ENCODE measurements at places on chromosomes 1 and 21. TPM values are rescaled to one million over a fixed set of nuclear protein-coding genes. Genes with fewer than 3 reads are reported as not detected.

The C21orf91 gene
- polyA plus RNA-seq: 25.8 TPM

GRCh38 chr1:93180723-93181613, at the start of gene CCDC18:
Gene CCDC18, plus strand, starts transcription at chr1:93180724. Its CDS starts 2,638 bp downstream, at chr1:93183362.
- DNase-seq: peak; percentile 26

The ZNF695 gene
- polyA plus RNA-seq: 4.4 TPM

DNA sequence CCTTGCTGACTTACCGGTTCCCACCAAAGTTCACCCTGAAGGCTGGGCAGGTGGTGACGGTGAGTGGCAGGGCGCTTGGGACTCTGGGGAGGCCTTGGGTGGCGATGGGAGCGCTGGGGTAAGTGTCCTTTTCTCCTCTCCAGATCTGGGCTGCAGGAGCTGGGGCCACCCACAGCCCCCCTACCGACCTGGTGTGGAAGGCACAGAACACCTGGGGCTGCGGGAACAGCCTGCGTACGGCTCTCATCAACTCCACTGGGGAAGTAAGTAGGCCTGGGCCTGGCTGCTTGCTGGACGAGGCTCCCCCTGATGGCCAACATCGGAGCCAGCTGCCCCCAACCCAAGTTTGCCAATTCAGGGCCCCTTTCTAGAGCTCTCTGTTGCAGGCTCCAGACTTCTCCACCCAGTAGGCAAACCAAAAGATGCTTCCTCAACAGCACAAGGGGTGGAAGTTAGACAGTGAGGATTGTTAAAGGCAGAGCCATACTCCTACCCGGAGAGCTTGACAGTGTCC, 16.4 kb upstream of the SEMA4A start:
- no peak for DNase-seq

GRCh38 chr1:221268295-221268694, 389.1 kb downstream of the HLX start:
- DNase-seq: no peak

DNA sequence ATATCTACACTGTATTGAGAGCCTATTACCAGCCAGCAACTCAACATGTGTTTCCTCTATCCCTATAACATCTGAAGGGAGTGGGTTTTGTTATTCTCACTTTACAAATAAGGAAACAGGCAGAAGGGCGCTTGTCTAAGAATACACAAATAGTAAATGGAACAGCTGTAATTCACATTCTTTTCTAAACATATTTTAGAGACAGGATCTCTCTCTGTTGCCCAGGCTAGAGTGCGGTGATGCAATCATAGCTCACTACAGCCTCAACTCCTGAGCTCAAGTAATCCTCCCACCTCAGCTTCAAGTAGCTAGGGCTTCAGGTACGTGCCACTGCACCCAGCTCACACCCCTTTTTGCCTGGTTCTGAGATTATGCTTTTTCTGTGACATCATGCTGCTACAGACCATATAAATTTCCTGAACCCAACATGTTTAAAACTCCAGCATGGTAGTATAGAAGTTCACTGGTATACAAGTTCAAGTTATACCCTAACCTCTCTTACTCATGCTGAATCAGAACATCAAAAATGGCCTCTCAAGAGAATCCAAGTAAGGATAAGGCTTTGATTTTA, 8.6 kb upstream of the TACSTD2 start:
- no peak for DNase-seq

DNA sequence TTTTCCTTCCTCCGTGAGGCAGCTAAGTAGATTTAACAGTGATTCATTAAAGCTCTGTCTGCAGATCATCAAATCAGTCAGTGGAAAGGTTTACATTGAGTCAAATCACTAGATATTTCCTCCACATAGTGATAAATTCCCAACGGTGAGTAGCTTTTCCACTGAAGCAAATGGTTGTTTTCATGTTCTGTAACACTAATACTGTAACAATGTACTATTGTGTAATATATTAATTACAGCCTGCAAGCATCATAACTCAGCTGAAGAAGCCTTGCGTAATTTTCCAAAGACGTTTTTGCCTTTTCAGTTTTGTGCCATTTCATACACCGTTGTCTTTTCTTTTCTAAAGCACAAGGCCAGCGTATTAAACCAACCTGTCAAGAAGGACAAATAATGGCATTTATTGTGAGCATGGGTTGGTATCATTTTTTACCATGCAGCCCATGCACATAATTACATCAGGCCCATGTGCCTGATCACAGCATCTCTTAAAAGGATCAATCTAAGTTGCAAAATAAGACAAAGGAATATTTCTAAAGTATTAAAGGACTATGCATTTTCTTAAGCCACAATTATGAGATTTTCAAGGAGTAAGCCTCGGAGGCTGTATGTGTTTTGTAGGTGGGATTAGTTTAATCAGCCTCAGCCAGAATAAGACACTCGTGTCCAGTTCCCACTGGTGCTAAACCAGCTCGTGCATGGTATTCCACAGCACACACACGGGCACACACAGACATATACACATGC, 16.7 kb upstream of the PDE9A start:
- no peak for DNase-seq

DNA sequence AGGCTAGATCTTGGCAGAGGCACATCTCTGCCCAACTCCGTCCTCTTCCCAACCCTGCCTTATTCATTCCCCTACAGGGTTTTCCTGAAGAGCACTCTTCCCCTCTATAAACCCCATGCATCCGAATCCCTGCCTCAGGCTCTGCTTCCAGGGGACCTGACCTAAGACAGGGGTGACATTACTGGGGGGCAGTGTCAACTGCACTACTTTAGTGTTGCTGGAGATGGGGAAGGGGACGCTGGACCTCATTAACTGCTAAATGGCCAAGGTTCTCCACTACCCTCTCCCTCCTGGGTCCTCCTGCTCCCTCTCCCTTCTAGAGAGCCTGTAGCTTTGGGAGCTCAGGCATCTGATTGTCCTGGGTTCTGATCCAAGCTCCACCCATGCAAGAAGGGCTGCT, 126.2 kb downstream of the GRIK3 start:
- DNase-seq: no peak

The MRAP gene
- polyA plus RNA-seq: not detected

The RO60 gene
- 45.6 TPM for polyA plus RNA-seq

GRCh38 chr1:165537356-165538109, 6.3 kb upstream of the LRRC52 start:
- DNase-seq: no peak

- DNase-seq: no peak
Measured at GRCh38 chr1:2909797-2910196, 108.3 kb upstream of the TTC34 start.

The CD52 gene
- polyA plus RNA-seq: 6.7 TPM

GRCh38 chr1:89901957-89902669, 81.3 kb downstream of the LRRC8D start:
- DNase-seq: no peak

DNA sequence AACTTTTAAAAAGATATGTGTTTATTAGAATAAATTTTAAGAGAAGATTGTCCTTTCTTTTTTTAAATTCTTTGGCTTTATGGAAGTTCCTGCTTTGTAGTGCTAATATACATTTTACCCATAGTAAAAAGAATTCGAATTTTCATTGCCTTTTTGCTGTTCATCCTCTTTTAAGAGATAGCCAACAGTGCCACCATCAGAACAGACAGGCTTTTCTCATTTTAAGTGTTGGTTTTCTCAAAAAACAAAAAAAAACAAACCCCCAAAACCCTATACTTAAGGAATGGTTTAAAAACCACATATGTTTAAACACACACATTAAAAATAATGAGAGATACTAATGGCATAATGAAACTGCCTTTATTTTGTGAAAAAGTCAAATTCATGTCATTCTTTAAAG, 118.8 kb downstream of the NEK7 start:
- no peak for DNase-seq

GRCh38 chr1:68454534-68454933, 4.8 kb upstream of the RPE65 start:
- DNase-seq: no peak

DNA sequence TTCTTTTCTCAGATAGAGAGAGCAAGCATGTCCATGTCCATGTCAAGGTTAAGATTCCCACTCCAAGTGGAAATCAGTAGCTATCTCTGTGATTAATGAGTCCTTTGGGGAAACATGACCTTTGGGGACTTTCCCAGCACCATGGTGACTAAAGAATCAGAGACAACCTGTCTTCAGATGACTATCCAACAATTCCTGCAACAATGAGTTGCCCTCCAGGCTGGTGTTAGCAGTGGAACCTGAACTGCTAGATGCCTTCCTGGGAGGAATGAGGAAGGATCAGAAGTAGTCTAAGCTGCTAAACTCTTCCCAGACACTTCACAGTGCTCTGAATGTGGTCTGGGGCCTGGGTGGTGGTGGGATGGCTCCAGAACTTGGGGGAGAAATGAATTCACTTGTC, 6.5 kb downstream of the S100A9 start:
- no peak for DNase-seq

DNA sequence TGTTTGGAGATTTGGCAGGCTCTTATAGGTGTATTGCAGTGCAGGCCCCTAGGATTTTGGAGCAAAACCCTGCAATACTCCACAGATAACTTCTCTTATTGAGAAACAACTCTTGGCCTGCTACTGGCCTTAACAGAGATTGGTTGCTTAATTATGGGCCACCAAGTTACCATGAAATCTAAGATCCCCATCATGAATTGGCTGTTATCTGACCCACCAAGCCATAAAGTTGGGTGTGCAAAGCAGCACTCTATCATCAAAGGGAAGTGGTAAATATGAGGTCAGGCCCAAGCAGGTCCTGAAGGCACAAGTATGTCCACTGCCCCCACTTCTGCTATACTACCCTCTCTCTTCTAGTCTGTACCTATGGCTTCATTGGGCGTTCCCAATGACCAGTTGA, 130.0 kb upstream of the TNFSF4 start:
- no peak for DNase-seq

DNA sequence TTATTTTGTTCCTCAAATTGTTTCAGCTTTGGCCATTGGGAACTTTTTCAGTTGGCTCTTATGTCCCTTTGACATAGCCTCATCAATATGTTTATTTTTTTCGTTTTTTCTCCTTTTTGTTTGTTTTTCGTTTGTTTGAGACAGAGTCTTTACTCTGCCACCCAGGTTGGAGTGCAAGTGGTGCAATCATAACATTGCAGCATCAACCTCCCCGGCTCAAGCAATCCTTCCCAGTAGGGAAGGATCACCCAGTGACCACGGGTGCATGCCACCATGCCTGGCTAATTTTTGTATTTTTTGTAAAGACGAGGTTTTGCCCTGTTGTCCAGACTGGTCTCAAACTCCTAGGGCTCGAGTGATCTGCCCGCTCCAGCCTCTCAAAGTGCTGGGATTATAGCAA, 8.1 kb downstream of the POLR3GL start:
- no peak for DNase-seq

DNA sequence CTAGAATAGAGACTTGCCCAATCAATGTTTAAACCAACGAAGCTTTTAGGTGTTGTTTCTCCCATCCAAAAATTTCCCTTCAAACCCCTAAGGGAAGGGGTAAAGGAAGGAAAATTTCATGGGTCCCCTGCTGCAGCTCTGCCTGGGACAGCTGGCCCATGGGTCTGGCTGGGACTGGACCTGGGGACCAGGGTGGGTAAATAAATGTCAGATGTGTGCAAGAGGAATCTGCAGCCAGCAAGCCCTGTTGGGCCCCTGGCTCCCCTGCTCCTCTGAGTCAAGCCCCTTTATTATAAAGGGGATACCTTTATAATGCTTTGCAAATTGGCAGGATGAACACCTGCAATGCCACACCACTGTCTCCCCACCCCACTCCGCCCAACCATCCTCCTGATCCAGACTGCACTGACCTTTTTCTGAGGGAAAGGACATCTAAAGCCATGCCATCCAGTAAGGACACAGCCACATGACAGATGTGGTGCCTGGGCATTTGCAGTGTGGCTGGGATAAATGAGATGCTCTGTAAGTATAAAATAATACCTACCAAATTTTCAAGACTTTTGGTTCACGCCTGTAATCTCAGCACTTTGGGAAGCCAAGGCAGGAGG, 1.9 kb upstream of the TMEM125 start:
- no peak for DNase-seq

The CRABP2 gene
- 92.3 TPM for polyA plus RNA-seq

DNA sequence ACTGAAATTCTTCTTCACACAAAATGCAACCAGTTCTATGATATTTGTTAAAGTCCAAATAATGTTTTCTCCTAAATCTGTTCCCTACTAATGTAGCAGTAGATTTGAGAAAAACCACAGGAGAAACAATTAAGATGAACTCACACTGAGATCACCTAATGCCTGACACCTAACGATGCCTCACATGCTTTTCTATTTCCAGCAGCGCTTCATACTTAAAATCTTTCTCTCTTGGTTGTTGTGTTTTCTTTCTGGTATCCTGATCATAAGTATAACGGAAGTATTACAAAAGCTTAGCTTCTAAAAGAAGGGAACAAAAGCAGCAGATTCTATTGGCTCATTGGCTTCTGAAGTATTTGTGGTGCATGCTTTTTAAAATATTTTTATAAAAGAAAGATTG, 267.2 kb upstream of the SGIP1 start:
- no peak for DNase-seq

The FCAMR gene
- polyA plus RNA-seq: 10.5 TPM

GRCh38 chr1:109613361-109614147, 5.9 kb downstream of the GNAT2 start:
- no peak for DNase-seq

DNA sequence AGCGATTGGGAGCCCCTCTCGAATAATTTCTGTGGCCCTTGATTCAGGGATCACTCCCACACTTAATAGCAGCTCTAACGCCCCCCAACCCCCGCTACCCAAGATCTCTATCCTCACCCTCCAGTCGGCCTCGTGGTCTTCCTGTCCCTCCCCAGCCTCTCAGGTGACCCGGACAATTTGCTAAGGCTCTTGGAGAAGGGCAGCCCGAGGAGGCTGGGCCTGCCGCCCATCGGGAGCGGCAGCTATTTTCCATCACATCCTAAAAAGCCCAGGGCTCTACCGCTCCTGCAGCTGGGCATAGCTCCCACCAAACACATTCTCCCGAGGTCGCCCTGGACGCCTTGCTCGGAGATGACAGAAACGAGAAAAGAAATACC, 12.0 kb upstream of the PHLDA3 start:
- no peak for DNase-seq

DNA sequence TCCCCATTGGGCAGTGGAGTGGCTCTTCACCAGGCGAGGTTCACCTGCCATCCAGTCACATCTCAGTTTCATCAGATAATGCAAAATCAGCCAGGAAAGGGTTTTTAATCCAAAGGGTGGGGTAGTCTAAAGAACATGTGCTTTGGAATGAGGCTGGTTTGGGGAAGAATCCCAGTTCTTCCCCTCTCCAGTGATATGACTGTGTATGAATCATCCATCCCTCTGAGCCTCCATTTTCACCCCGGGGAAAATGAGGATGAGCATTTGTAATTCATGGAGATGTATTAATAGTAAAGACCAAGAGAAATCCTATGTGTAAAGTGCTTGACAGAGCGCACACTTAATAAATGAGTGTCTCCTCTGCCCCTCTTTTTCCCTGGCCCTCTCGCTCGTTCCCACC, 215.1 kb upstream of the FGGY start:
- DNase-seq: no peak
